ENCODE measurements at places on chromosomes 4 and X.

GRCh38 chrX:6134255-6134654 lies 94.4 kb downstream of the NLGN4X start:
- no peak for DNase-seq

DNA sequence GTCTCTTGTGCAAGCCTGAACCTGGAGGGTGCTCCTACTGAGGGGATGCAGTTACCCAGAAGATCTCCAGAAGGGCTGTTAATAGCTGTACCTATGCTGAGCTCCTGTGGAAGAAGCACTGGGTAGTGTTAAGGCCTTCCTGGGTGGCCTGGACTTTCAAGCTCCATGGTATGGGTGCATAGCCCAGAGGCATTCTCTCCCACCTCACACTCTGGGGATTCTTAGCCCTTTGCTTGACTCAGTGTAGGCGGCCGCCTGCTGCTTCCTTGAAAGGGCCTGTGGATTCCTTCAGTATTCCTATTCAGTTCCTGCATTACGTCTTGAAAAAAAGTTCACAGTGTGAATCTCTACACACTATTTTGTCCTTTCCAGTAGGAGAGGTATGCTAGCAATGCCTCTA lies 235.7 kb upstream of the MAGEB16 start:
- no peak for DNase-seq

DNA sequence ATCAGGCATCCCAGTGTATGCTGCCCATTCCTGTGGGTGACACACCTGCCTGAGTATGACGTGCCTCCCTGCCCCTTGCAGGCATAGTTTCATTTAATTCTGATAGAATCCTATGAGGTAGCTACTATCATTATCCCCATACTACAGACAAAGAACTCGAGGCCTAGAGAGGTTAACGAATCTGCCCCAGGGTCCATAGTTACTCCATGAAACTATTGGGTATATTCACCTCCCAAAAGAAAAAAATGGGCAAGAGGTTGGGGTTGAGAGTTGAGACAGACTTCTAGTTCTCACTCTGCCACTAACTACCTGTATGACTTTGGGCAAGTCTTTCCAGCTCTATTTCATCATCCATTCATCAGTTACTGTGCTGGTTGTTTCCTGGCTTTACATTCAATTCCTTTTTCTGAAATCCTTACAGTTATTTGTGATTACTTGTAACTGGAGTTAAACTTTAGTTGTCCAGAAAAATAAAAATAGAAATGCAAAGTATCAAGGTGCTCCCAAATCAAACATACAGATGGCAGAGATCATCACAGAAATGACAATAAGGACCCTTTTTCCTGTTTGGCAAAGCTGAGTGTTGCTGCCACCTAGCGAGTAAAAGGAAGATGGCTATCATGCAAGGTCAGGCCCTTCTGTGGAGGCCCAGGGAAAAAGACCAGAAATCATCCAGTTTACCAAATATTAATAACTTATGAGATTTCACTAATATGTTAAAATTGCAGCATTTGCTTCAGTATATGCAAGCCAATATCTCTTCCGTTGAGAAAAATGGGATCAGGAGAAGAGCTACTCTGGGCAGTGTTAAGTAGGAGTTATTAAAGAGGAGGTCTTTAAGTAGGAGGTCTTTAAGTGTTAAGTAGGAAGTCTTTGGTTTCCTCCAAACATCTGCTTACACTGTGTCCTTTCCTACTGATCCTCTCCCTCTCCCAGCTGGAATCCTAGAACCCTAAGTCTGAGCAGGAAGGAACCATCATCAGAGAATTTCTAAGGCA lies 17.1 kb upstream of the MAP7D3 start:
- DNase-seq: peak; percentile 4

DNA sequence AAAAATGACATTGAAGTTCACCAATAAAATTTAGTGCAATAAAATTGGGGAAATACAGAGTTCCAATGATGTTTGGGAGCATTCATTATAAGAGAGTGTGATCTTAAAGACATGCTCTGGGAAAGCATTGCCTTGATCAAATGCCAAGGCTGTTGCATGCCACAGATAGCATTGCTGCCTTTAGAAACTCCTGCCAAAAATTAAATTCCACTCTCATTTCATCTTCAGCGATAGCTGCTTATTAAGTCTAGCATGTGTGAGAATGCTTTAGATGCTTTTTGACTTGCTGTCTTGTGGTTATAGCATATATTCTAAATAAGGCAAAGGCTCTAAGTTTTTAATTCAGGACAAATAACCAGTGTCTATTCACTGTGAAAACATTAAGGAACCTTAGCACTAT lies 49.3 kb downstream of the NPNT start:
- no peak for DNase-seq

GRCh38 chr4:96342790-96343455 lies 503.0 kb downstream of the PDHA2 start:
- DNase-seq: no peak

- DNase-seq: no peak
Observed at GRCh38 chr4:170090352-170091052, 746 bp upstream of the AADAT start.

DNA sequence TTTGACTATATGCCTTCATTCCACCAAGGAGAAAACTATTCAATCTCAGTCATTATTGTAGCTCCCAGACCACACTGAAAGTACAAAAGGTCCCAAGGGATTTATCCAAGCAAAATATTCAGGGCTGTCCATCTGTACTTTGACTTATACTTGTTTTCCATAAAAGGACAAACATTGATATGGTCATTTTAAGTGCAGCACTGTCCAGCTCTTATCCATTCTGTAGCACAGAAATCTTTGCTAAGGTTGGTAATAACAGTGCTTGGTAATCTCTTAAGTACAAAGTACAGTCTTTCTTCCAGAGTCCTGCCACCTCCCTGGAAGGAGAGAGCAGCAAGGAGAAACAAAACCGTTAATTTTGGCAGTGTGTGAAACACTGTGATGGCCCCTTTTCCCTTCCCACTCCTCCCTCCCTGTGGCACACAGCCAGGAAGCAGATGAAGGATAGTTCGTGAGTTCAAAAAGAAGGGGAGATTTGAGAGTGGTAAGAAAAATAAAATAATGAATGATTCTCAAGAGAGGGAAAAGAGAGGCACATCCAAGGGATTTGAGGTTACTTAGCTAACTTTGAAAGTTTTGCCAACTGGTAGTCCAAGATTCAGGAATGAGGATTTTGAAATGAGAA lies 6.8 kb upstream of the CXCL2 start:
- DNase-seq: no peak

DNA sequence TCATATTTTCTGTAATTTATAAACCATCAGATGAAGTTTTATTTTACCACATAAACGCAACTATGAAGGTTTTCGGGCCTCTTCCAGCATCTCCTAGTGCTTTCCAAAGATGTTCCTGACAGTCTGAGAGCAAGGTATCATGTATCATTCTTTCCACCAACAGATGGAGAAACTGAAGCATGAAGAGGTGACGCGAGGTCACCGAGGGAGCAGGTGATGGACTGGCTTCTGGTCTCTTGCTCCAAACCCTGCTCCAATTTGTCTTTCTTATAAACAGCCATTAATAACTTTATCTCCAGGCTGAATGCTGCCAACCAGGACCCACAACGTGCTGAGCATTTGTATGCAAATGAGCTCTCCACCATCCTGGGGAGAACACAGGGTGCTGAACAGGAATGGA lies 86.3 kb upstream of the MAML3 start:
- peak; percentile 35 for DNase-seq
